ENCODE measurements at places on chromosomes 6 and 20. TPM values are rescaled to one million over a fixed set of nuclear protein-coding genes. Genes with fewer than 3 reads are reported as not detected.

DNA sequence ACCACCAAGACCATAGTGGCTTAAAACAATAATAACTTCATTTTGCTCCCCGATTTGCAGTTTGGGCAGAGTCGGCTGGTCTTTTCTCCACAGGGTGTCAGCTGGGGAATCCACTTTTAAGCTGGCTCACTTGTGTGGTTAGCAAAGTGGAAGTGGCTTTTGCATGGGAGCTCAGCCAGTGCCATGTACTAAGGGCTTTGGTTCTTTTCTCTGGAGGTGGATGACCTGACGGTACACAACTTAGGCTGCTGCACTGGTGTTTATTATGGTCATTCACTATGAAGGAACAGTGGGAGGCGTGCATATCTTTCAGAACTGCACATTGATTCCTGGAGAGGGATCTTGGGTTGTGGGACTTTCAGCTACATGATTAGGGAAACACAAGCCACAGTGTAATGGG, 141.0 kb downstream of the OR2B2 start:
- no peak for DNase-seq

GRCh38 chr6:160420969-160421556, 72.9 kb downstream of the SLC22A3 start:
- no peak for DNase-seq

- DNase-seq, result no peak
Observed at GRCh38 chr20:46081074-46081473, 8.7 kb downstream of the NCOA5 start.

The SLA2 gene
- total RNA-seq, result 1.8 TPM

GRCh38 chr6:134111062-134111677, 58.7 kb upstream of the SLC2A12 start:
- DNase-seq, result peak; percentile 82

- DNase-seq, result no peak
Observed at GRCh38 chr6:87210979-87211378, 55.6 kb downstream of the ZNF292 start.

DNA sequence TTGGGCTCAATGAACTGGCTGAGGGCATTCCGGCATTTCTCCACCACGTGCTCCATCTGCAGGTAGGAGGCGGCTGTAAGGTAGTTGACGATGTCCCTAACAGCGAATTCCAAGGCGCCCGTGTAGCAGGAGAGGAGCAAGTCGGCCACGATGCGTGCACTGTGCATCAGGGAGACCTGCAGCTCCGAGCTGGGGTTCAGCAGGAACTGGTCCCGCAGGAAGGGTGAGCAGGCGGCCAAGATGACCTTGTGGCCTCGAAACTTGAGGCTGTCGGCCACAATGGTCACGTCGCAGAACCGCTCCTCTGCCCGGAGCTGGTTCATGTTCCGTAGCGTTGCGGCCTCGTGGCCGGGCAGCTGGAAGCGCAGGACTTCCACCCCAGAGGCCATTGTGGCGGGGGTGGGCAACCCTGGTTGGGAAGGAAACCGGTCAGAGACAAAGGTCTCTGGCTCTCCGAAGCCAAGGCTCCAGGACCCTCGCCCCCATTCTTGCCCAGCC, 920 bp downstream of the ZBTB12 start:
- no peak for DNase-seq

The BEND6 gene
- total RNA-seq, result 0.20 TPM

DNA sequence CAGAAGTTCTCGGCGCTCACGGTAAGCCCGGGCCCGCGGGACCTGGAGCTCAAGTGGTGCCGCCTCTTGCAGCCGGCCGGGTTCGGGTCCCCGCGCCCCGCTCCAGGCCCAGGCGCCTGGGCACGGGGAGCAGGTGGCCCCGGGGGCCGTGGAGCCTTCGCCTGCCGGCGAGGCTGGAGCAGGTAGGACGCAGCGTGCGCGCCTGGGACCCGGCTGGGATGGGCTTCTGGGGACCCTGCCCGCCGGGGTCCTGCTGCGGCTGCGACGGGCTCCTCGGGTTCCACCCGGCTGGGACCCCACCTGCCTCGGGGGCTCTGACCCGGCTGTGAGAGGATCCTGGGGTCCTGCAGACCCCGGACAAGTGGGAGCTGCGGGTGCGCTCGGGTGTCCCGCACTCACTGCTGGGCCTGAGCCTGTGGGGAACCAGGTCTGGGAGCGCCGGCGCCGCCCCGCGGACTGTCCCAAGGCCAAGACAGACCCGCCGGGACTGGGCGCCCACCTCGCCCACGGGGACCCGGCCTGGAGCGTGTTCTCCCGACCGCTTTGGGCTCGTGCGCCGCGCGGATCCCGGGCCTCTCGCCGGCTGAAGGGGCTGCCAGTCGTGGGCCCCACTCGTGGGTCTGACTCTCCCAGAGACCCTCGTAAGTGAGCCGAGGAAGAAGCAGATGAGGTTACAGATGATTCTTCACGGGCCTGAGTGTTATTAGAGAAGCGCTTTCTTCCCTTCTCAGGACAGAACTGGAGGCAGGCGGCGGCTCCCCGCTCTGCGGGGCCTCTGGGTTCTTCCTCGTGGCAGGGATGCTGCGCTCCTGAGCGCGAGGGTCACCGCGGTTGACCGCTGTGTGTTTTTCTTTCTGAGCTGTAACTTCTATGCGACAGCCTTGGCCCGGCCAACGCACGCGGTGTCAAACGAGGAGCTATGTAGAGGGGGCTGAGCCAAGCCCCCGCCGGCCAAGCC, 729 bp downstream of the SMOC2 start:
- DNase-seq, result no peak

The WFDC10B gene
- not detected for total RNA-seq

DNA sequence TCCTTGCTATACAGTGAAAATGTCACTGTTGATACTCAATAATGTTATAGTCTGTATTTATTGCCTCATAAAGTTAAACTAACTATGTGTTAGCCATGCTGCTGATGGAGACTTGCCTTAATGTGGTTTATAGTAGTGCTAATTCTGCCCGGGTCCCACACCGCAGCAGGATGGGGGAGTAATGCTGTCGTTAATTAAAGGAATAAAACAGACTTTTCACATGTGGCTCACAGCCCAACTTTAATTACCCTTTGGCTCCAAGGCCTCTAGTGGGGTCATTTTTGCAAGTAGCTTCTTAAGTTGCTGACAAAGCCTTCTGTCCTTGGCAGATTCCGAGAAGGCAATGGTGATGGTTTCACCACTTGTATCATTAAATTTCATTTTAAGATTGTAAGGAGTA, 634.3 kb downstream of the TBC1D32 start:
- DNase-seq, result no peak

The DAAM2 gene
- total RNA-seq, result not detected

DNA sequence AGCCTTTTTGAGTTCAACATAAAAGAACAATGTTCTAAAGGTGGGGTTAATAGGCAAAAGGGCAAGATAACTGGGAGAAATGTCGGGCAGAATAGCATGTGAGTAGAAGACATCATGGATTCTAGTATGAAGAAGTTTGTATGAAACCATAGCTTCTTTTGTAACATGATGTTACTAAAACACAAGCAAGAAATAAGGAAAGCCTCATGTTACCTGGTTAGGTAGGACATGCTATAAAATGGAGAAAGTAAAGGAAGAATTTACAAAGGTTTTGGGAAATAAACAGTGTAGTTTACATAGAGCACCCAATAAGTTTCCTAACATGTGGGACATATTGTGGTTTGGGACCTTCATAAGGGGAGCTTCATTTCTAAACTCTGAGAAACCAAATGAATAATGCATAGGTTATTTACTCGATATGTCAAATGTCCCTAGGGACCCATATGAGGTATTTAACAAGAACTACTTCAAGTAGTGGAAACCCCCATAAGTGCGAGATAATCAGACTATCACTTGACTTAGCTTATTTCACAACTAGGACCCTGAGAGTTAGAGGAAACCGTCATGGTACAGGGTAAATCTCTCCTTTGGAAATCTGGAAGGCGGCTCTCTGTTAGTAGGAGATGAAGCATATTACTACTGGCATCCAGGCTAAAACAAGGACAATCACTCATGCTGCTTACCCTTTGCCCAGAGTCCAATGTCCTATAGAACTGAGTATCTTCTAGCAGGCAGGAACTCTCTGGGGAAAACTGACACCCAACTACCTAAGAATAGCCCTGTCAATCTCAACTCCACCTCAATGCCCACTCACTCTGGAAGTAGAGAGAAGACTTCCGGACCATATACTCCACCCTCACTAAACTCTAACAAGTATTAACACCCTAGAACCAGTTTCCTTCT, 57.5 kb downstream of the ILRUN start:
- peak; percentile 35 for DNase-seq

DNA sequence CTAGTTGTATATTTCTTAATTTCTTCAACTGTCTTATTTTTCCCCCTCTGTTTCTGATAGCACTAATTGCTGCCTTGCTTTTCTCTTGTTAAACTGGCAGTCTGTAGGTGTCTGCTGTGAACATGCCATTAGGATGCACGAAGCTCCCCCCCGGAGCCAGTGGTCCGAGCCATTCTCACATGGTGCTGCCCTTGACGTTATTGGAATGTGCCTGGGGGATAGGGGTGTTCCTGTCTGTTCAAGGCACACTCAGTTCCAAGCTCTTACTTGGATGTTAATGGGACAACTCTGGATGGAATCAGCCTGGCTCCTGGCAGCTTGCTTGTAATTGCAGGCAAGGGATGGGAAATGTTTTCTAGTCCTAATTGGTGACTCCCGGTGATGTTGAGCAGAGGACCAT, 68.4 kb downstream of the RREB1 start:
- no peak for DNase-seq

DNA sequence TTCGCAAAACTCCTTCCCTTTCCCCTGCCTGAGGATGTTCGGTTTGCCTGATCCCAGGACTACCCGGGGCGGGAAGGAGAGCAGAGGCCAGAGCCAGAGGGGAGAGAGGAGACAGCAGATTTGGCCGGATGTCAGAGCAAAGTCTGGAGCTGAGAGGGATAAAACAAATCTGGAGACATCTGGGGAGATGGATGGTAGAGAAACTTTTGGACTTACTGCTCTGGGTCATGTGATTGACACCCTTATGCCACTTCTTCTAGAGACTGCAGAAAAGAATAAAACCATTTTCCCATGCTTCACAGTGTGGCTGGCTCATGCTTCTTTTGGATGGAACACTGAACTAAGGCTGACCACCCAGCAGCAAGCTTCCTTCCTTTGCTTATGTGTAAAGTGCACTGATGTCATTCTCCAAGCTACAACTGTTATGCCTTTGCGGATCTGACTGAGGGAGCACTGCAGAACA, 174.7 kb downstream of the FOXC1 start:
- DNase-seq, result no peak

The EFCAB8 gene
- total RNA-seq, result 0.22 TPM

DNA sequence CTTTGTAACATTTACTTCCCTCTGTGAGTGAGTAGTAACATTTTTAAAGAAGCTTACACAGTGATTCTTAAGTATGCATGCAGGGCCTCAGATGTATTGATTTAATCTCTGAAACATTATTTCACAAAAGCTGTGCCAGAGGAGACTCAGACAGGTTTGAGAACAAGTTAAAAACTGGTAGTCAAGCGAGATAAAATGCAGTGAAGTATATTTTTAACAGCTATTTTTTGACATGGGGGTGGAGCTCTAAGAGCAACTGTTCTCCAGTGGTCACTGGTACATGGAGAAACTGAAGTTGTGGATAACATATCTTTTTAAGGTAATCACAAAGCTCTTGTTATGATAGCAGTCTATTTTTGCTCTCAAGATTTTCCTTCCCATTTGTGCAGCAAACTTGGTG, 20.4 kb downstream of the DSTN start:
- no peak for DNase-seq

GRCh38 chr6:11942185-11942864, 69.8 kb upstream of the HIVEP1 start:
- DNase-seq, result no peak

The CCNC gene
- 193 TPM for total RNA-seq

- DNase-seq, result no peak
Observed at GRCh38 chr6:136816656-136817055, 5.7 kb upstream of the PEX7 start.

- no peak for DNase-seq
Observed at GRCh38 chr20:51398083-51398482, 144.4 kb downstream of the NFATC2 start.

DNA sequence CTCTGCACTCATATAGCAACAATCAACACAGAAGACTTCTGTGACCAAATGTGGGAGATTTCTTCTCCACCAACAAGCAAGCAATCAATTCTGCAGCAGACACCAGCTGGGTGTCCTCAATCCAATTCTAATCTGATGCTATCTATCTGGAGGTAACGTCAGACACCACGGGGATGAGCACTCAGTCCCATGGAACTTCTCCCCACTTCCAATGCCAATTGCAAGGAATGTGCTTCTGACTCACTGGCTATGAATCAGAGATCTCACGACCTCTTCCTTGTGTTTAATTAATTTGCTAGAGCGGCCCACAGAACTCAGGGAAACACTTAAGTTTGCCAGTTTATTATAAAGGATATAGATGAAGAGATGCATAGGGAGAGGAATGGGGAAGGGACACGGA, 103.5 kb upstream of the SIRPG start:
- no peak for DNase-seq

The DOK5 gene
- total RNA-seq, result not detected

GRCh38 chr20:47484303-47484702, 17.4 kb upstream of the NCOA3 start:
- DNase-seq, result no peak

The TSHZ2 gene
- total RNA-seq, result not detected

DNA sequence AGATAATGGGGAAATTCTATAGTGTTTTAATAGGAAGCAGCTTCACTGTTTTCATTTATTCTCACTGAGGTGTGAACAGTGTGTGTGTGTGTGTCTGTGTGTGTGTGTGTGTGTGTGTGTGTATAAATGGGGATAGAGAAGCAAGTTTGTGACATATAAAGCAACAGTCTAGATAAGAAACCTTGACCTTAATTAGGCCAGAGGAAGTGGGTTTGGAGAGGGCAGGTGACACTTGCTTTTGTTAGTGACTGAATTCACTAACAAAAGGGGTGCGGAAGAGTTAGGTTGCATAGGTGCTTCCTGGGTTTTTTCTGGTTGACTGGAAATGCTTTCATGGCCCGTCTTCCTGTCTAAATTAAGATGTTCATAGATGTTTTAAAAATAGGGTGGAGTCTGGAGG, 515.7 kb upstream of the FLRT3 start:
- no peak for DNase-seq

DNA sequence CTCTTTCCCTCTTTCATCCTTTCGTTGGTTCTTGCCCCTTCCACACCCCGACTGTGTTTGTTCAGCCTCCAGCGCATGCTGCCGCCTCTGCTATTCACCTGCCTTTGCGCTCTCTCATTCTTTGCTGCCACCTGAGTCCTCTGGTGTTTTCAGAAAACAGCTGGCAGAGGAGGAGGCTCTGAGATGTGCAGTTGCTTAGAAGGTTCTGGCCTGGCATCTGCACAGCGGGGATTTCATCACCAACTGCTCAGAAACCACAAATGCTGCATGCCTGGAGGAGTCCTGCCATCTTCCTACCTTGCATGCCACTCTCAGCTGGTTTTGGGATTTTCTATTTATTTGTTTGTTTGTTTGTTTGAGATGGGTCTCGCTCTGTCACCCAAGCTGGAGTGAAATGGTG, 39.2 kb upstream of the CLDN20 start:
- no peak for DNase-seq

DNA sequence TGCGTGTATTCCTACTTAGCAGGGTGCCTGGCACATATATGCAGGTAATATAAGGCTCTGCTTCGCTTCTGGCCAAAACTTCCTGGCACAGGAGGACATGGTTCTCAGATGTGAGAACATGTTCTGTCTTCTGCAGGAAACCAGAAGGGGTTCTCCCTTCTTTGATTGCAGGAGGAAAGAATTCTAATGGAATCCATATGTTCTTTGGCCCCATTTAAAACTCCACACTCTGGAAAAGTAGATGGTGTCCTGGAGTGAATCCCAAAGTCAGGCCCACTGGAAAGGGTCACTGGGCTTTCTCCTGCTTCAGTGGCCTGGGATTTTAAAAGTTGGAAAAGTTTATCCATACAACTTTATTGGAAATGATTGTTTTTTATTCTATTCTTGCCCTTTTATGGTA, 16.4 kb upstream of the CYP24A1 start:
- DNase-seq, result no peak

GRCh38 chr6:50264995-50265571, 215.4 kb upstream of the DEFB112 start:
- DNase-seq, result peak; percentile 9

Measured in HepG2 (cell line).